ENCODE measurements at places on chromosomes 1 and 21. TPM values are rescaled to one million over a fixed set of nuclear protein-coding genes. Genes with fewer than 3 reads are reported as not detected.

The NPPB gene
- polyA plus RNA-seq, result not detected

The CLDN19 gene
- polyA plus RNA-seq, result 0.34 TPM

The BCAN gene
- 1.2 TPM for polyA plus RNA-seq

The MAP3K7CL gene
- 69.1 TPM for polyA plus RNA-seq

The GSTM5 gene
- 16.6 TPM for polyA plus RNA-seq

The GNB1 gene
- 157 TPM for polyA plus RNA-seq

The KCNN3 gene
- polyA plus RNA-seq, result 10.1 TPM

The LINGO4 gene
- polyA plus RNA-seq, result 0.47 TPM

The SPRR2E gene
- polyA plus RNA-seq, result not detected

The ANKRD34A gene
- 0.95 TPM for polyA plus RNA-seq

The C1orf21 gene
- 50.0 TPM for polyA plus RNA-seq

The KRTAP10-9 gene
- not detected for polyA plus RNA-seq

The C21orf91 gene
- 15.2 TPM for polyA plus RNA-seq

The AADACL3 gene
- polyA plus RNA-seq, result not detected

The ACKR1 gene
- polyA plus RNA-seq, result 3.0 TPM

The PTGFRN gene
- 99.9 TPM for polyA plus RNA-seq
